ENCODE measurements at places on chromosomes 4 and X.

GRCh38 chr4:143411527-143412419 lies 75.1 kb downstream of the GAB1 start:
- no peak for DNase-seq

GRCh38 chrX:136354201-136354600 lies 53.4 kb downstream of the ADGRG4 start:
- no peak for DNase-seq

DNA sequence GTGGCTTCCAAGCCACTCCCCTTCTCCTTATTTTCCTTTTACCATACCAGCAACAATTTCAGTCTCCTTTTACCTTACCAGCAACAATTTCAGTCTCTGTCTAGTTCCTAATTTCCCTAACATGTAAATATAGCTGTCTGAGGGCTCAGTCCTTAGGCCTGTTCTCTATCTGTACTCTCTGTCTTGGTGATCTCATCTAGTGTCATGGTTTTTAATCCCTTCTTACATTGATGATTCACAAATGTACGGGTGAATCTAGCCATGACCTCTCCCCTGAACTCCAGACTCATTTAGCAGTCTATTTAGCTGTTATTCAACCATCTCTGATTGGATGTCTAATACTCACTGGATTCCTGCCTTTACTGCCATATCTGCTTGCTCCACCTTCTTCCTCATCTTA lies 7.2 kb downstream of the IL15 start:
- no peak for DNase-seq

DNA sequence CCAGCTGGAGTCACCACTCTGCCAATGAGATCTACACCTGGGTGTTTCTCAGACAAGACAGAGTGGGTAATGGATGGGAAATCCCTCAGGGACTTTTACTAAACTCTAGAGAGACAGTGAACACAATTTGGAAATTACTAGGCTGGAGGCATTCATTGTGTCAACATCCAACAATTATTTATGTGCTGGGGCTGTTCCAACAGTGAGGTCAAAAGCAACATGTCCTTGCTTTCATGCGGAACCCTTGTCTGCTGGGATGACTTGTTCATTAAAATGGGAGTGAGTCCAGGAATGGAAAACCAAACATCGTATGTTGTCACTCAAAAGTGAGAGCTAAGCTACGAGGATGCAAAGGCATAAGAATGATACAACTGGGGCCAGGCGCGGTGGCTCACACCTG lies 54.0 kb downstream of the DRD5 start:
- DNase-seq: no peak

- DNase-seq: no peak
Observed at GRCh38 chr4:74042681-74043080, 4.2 kb upstream of the CXCL3 start.

DNA sequence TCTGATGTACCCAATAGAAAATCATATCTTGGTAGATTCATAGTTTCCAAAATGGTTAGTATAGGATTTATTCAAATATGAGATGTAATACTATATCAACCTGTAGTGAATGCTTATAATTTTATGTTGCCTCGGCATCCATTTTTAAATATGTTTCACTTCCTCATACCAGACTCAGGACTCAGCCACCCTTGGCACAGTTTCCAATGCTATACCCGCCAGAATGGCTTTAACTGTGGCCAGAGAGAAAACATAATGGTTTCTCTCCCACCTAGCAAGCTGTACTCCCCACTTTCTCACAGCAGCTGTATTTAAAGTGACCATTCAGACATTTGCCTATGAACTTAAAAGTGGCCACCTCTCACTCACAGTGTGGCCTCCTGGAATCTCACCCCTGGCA lies 466.6 kb upstream of the PABPC4L start:
- DNase-seq: no peak

- no peak for DNase-seq
Observed at GRCh38 chr4:159655547-159655946, 552.7 kb downstream of the RAPGEF2 start.

DNA sequence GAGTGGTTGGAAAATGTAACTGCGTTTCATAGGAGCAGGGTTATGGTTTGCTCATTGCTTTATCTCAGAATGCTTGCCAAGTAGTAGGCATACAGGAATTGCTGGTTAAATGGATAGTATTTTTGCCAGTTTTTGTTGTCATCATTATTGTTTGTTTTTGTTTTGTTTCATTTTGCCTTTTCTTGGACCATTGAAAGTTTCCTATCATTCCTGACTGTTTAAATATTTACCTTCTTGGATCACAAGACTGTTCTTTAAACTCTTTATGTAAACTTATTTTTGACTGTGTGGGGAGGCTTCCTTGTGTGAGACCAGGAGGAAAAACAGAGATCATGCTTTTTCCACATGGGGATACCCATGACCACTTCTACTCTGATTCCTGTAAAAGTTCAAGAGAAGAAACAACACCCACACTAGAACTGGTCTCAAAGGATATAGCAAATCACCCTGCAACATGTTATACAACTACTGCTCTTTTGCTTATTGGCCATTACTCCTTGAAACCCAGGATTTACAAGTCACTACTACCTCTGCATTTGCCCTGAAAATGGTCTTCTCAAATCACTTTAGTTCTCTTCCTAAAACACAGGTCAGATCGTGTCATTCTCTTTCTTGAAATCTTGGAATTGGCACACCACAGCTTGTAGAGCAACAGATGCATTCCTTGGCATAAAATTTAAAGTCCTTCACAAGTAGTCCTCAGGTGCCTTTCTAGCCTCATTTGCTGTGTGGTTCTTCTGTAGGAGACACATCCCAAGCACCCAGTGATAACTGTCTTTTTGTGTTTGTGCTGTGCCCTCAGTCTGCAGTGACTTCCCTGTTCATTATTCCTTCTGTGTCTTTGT lies 51.3 kb downstream of the FNIP2 start:
- DNase-seq: no peak
